ENCODE measurements at places on chromosomes 2 and 18. TPM values are rescaled to one million over a fixed set of nuclear protein-coding genes. Genes with fewer than 3 reads are reported as not detected.

LCT gene
- total RNA-seq, result not detected

CCDC102B gene
- total RNA-seq, result 20.1 TPM

NPHP1 gene
- total RNA-seq, result 4.4 TPM

IL1RL2 gene
- total RNA-seq, result 0.47 TPM

PPP1R1C gene
- total RNA-seq, result 2.7 TPM

CYP27C1 gene
- total RNA-seq, result 2.2 TPM

AQP12A gene
- not detected for total RNA-seq

DNPEP gene
- total RNA-seq, result 17.5 TPM

Data from occipital lobe (tissue), 3 donors.